Astrocyte of the spinal cord (primary cell): ENCODE measurements at places on chromosomes 1 and 21.
A peak's percentile ranks its signal among the peaks of the same experiment; 100 is the strongest.

DNA sequence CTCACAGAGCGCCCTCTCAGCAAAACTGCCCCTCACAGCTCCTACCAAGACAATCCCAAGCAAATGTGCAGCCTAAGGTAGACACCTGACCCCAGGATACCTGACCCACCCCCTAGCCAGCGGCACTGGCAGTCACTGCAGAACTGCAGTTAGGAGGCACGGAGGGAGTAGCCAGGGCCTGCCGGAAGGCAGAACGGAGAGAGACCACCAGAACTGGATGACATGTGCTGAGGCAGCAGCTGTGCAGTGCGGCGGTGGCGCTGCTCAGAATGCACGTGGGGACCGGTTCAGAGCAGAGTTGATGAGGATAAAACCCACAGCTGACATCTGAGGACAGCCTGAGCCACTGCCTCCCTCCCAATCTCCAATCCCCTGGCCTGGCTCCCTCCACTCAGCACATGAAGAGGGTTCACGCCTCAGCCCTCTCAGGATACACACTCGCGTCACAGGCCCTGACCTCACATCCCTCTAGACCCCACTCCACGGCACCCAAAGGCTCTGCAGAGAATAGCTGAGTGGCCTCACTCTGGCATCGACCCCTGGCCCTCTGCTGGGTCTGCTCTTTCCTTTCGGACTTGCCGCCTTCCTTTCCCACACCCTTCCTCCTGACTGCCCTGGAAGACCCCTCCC lies 29.6 kb downstream of the UBE2G2 start:
- DNase-seq: no peak

- DNase-seq: no peak
Measured at GRCh38 chr1:42931108-42931539, 27.5 kb downstream of the SLC2A1 start.

DNA sequence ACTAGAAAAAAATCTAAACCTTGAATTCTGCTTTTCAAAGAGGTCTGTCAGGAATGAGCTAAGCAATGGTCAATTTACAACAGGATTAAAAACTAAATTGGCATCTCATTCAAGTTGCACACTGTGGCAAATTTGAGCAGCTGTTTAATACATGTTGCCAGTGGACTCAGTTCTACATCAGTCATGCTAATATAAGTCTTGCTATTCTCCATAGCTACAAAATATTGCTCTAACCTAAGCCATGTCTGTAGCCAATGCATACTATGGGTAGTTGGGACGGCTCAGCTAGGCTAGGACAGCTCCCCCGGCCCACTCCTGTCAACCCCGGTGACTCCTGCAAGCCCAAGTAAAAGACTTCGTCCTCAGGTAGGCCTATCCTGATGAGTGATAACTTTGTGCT lies 10.9 kb upstream of the VAV3 start:
- no peak for DNase-seq

DNA sequence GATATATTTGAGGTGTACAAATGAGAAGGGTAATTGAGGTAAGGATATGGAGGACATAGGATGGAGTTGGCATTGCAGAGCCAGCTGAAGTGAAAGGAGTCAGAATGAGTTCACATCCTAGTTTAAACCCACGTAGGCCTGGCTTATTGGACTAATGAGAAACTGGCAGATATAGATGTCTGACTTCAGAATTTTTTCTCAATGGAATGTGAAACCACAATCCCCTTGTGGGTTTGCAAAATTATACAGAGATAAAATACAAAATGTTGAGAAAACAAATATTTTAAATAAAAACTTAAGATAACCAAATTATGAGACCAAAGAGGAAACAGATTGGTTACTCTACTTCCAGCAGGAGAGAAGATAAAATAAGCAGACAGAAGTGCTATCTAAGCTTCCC lies 277.4 kb upstream of the LRRC7 start:
- peak; percentile 5 for DNase-seq

DNA sequence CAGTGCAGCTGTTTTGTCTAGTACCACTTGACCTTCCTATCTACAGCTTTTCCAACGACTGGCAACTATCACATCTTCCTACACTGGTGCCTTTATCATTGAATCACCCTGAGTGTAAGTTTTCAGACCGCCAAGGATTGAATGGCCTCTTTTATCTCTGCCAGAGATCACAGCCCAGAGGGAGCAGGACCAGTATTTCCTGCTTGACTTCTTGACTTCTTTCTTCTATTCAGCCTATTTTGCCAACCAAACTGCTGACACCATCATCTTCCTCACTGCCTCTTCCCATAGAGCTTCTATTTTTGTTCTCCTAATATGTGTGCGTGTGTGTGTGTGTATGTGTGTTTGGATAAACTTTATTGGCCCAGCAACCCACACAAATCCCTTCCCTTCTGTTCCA lies 53.8 kb downstream of the SERBP1 start:
- DNase-seq: no peak

GRCh38 chr1:214979191-214979590 lies 103.3 kb upstream of the KCNK2 start:
- DNase-seq: no peak

DNA sequence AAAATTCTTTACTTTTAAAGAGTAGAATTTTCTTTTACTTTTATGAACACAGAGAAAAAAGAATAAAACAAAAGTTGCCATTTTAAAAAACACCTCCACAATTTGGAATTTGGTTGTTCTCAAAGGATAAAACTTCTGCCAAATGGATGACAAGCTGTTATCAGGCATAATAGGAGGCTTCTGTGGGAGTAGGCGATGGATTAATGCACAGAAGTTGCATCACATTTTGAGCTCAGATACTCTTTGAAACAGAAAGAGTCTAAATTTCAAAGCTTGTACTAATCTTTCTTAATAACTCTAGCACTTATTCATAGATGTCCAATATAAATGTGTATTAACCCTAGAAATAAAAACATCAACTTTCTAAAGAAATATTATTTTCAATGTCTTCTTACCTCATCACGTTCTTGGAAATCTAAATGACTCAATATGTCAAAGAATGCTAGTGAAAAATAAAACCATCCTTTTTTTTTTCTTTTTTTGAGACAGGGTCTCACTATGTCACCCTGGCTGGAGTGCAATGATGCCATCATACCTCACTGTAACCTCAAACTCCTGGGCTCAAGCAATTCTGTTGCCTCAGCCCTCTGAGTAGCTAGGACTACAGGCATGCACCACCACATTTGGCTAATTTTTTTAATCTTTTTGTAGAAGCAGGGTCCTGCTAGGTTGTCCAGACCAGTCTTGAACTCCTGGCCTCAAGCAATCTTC lies 112.8 kb upstream of the USP25 start:
- no peak for DNase-seq

- DNase-seq: no peak
Measured at GRCh38 chr1:200546577-200546976, 74.0 kb downstream of the KIF14 start.

DNA sequence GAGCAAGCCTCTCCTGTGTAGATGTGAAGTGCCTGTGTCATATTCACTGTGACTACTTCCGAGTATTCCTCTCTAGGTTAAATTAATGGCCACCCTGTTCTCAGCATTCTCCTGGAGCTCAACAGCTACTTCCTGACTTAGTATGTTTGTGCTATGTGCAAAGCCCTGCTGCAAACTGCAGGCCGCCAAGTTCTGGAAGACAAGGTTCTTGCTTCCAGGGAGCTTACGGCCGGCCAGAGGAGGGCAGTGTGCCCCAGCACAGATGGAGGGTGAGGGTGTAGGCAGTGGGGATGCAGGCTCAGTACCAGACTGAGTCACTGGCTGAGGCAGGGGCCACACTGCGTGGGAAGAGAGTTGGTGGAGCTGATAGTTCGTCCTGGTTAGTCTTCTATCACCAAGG lies 43.2 kb downstream of the ELK4 start:
- peak; percentile 58 for DNase-seq

GRCh38 chr1:55128418-55128995 lies 86.7 kb downstream of the USP24 start:
- DNase-seq: no peak

DNA sequence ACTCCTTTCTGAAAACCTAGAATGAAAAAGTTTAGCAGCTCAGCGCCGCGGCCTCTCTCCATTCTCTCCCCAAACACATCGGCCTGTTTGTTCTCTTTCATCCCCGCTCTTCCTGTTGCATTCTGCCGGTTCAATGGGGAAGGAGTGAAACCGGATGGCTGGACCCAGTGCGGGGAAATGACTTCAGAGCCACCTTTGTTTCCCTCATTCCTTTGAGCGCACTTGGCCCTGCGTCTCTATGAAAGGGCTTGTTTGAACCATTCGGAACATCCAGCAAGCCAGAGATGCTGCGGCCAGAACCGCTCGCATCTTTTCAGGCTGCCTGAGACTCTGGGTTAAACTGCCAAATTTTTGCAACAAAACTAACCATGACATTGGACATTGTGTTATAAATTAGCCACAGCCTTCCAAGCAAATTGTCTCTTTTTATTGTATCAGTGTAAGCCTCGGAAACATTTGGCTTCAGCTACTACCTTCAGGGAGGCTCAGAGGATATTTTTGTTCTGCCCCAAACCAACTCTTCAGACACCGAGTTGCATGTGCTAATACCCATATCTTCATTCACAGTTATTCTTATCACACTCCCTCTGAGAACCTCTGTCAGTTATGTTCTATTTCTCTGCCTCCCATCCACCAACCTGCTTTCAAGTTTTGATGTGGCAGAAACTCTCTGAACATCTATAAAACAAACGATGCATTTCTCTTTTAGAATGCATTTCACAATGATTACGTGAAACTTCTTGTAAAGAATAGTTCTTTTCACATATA lies 5.1 kb upstream of the OLIG1 start:
- DNase-seq: no peak

DNA sequence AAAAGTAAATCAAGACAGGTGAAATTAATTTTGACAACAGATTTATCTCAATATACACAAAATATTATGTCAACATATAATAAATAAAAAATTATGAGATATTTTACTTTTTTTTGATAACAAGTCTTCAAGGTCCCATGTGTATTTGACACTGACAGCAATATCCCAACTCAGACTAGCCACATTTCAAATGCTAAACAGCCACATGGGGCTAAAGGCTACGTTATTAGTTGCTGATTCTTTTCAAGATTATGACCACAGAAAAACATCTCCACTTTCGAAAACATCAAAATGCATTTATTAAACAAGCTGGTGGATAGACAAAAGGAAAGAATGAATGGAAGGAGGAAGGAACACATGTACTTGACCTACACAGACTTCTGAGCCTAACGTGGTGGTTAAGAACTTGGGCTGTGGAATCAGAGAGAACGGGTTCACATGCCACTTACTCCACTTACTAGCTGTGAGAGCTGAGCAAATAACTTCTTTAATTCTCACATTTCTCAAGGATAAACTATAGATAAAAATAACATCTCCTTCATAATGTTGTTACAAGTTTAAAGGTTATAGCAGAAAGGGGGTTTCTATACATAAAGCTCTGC lies 13.4 kb downstream of the PTPN14 start:
- DNase-seq: no peak

GRCh38 chr1:84759756-84760155 lies 69.5 kb upstream of the SSX2IP start:
- DNase-seq: no peak

DNA sequence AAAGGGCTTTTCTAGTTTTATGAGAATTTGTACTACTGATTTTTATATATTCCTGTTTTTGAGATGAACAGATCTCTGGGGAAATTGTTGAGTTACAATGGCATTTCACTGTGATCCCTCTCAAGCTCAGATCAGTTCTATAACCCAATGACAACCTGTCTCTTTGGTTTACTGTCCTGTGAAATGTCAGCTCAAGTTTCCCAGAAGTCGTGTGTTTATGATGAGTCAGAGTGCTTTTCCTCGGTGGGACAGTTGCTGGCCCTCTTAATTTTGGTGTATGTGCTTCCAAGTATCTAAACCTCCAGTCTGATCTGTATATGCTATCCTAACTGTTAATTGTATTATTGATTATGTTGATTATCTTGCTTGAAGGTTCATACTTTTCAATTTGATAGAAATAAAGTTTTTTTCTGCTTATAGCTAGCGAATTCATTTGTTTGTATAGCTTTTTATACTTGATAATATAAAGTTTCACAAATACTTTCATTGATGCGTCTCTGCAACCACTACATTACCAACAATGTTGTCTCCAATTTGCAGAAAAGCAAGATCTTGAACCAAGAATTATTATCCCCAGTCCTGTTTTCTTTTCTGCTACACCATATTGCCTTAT lies 77.5 kb upstream of the DNAJC6 start:
- no peak for DNase-seq

GRCh38 chr1:20882837-20883236 lies 95.7 kb upstream of the HP1BP3 start:
- DNase-seq: no peak

- no peak for DNase-seq
Measured at GRCh38 chr1:19505693-19506457, 20.5 kb upstream of the CAPZB start.

DNA sequence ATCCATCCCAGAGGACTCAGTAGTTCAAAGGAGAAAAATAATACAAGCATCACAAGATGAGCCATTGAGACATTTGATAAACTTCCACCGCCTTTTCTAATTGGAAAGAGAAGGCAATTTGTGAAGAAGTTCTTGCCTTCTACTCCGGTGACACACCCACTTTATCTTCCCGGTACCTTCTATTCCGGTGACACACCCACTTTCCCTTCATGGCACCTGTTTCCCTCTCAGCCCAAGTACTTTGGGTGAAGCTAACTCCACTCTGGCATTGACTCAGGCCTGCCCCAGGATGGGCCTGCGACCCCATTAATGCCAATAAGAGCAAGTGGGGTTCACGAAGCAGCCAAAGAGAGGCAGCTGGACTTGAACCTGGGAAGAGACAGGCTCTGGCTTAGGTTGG lies 38.2 kb downstream of the CLDN14 start:
- no peak for DNase-seq

GRCh38 chr1:246160905-246161304 lies 346.2 kb downstream of the SMYD3 start:
- no peak for DNase-seq

DNA sequence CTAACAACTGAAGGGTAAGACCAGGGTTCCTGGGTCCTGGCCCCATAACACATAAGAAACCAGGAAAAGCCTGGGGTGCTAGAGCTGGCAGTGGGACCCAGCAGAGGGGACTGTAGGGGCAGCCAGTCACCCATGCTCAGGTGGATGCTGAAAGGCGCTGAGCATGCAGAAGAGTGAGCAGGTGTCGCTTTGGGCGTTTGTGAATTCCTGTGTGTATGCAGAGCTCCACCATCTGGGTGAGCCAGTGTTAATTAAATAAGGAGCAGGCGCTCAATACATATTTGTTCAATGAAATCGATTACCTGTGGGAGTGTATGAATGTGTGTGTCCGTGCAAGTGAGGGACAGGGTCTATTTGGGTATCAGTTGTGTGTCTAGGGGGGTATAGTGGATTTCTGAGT lies 499 bp downstream of the C1QA start:
- no peak for DNase-seq
